ENCODE measurements at places on chromosomes 5 and 9. TPM values are rescaled to one million over a fixed set of nuclear protein-coding genes. Genes with fewer than 3 reads are reported as not detected.

The PCDHB14 gene
- total RNA-seq = not detected

The HMGCR gene
- 40.0 TPM for total RNA-seq

The UBE2D2 gene
- total RNA-seq = 181 TPM

The PROB1 gene
- 1.2 TPM for total RNA-seq

The AK8 gene
- total RNA-seq = not detected

The DDX4 gene
- not detected for total RNA-seq

The GABRB2 gene
- not detected for total RNA-seq

Data from CD4-positive, CD25-positive, alpha-beta regulatory T cell (primary cell).